ENCODE measurements at places on chromosomes 4 and X. TPM values are rescaled to one million over a fixed set of nuclear protein-coding genes. Genes with fewer than 3 reads are reported as not detected.

DNA sequence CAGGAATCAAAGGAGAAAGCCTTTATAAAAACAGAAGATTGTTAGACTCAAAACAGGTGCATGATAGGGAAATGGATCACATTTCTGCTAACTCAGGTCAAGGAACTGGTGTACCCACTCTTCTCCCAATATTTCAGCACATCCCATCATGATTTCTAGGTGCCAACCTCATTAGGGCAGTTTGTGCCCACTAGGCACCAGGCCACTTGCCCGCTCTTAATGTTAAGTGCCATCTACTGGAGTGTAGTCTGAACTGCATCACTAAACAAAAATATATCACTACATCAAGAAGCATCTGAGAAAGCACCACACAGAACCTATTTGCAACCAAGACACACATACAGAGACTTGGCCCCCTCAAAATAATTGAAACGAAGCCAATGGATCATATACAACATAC lies 140.4 kb upstream of the GRID2 start:
- DNase-seq = no peak

TRIM2 gene
- polyA plus RNA-seq = 79.6 TPM

GRCh38 chrX:16869393-16870094 lies 618 bp downstream of the RBBP7 start:
- no peak for DNase-seq

RAB39B gene
- polyA plus RNA-seq = 3.3 TPM

SPANXD gene
- not detected for polyA plus RNA-seq

DNA sequence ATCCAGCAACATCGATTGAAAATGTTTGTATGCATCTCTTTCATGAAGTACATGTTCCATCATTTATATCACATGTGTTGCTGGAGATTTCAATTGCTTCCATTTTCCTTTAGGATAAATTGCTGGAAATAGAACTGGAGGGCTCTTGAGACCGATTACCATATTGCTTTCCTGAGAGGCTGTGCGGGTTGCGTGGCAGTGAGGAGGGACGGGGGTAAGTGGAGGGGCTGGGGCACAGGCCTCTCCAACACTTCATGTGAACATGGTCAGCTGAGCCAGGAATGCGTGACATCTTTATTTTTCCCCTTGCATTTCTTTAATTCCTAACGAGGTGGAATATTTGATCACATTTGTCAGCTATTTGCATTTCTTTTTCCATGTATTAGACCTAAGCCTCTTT lies 144.6 kb downstream of the TBL1X start:
- no peak for DNase-seq
